ENCODE measurements at places on chromosomes 12 and 14. TPM values are rescaled to one million over a fixed set of nuclear protein-coding genes. Genes with fewer than 3 reads are reported as not detected.

NDRG2 gene
- 11.0 TPM for total RNA-seq

CACNA1C gene
- total RNA-seq = 0.12 TPM

OR6C2 gene
- not detected for total RNA-seq

DTD2 gene
- total RNA-seq = 15.7 TPM
